Activated CD4-positive, alpha-beta T cell treated with anti-CD3 and anti-CD28 coated beads for 1 hour (primary cell): ENCODE measurements at places on chromosomes 11 and 22.

GRCh38 chr22:41094041-41094593 lies 1.7 kb downstream of the EP300 start:
- DNase-seq: no peak

DNA sequence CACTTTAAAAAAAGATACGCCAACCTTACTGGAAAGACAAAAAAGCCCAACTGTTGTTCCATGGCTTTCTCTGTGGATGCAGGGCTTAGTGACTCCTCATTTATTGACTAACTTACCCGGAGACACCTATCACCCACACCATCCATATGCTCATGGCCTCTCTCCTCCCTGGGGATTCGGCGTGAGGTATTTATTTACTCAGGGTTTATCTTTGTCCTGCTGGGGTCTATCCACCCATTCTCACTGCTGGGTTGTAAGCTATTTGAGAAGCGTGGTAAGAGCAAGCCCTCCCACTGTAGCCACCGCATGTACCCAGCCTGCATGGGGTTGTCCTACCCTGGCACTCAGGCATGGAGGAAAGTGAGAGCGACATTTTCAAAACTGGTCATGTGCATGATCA lies 93.6 kb downstream of the NELL1 start:
- no peak for DNase-seq

GRCh38 chr11:1925373-1926155 lies 6.1 kb downstream of the TNNT3 start:
- no peak for DNase-seq

GRCh38 chr11:33044285-33044756 lies 4.9 kb downstream of the TCP11L1 start:
- no peak for DNase-seq

GRCh38 chr11:118933486-118933885 lies 7.8 kb upstream of the BCL9L start:
- DNase-seq: no peak

- DNase-seq: no peak
These were observed 72.7 kb downstream of the MYO18B start for GRCh38 chr22:25814685-25815084.

- no peak for DNase-seq
These were observed 110.6 kb upstream of the SERPIND1 start for GRCh38 chr22:20663137-20663828.

- DNase-seq: no peak
These were observed 1.7 kb upstream of the CELSR1 start for GRCh38 chr22:46539169-46539568.

- DNase-seq: no peak
These were observed 8.0 kb upstream of the NUP160 start for GRCh38 chr11:47856186-47856585.

- DNase-seq: no peak
These were observed 171.5 kb upstream of the SYT13 start for GRCh38 chr11:45457649-45458048.

DNA sequence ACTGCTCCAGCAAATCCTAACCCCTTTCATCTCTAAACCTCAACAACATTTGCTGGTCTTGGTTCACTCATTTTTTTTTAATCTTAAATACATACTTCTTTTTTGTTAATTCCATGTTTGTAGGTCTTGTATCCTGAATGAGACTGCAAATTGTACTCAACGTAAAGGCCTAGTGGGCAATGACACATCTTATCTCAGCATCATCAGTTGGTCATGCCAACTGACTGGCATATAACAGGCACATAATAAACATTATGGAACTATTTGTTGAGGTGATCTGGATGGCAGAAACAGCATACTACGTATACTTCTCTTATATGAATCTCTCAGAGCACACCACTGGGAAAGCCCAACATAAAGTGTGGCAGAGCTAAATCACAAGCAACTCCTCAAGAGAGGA lies 116.7 kb downstream of the RBFOX2 start:
- DNase-seq: no peak

DNA sequence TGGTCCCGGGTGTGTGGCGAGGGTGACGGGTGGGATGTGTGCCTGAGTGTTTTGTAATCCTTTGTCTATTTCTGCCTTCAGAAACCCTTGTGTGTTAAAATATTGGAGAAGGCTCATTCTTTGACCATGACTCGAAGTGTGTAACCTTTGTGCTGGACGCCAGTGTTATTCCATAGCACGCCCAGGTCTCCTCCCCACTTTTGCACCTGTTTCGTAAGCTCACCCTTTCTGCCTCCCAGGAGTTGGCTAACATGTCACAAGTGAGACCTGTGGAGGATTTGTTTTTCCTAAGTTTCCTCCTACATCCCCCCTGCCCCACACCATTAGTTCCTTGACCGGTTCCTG lies 382 bp downstream of the C11orf54 start:
- DNase-seq: no peak

DNA sequence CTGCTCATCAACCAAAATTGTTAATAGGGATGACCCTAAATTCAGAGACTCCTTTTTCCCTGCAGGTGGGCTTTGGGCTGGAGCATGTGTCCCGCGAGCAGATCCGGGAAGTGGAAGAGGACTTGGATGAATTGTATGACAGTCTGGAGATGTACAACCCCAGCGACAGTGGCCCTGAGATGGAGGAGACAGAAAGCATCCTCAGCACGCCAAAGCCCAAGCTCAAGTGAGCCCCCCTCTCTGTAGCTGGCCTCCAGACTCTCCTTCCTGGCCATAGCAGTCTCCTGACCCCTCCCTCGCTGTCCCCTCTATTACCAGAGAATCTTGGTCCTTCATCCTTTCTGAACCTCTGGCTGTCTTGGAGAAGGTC lies 47.9 kb upstream of the RAB1B start:
- no peak for DNase-seq

GRCh38 chr11:24683583-24683982 lies 186.7 kb downstream of the LUZP2 start:
- DNase-seq: no peak

- no peak for DNase-seq
These were observed 9.0 kb upstream of the JAML start for GRCh38 chr11:118233850-118234249.

DNA sequence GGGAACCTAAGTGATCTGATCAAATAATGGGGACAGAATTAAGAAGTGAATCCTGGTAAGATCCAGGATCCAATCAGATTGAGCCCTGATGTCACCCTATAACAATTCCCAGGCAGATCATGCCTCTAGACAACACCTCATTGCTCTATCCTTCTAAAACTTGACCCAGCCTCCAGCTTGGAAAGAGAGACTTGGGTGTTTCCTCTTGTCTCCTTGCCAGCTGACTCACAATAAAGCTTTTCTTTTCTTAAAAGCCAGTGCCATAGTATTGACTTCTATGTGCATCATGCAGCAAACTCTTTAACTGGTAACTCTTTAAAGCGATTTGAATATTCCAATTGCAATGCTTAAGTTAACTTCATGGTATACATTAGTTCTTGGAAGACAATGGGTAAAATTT lies 109.6 kb upstream of the CHORDC1 start:
- no peak for DNase-seq

GRCh38 chr11:64894070-64894811 lies 15.8 kb upstream of the EHD1 start:
- peak; percentile 84 for DNase-seq

- DNase-seq: no peak
These were observed 232.9 kb downstream of the DLG2 start for GRCh38 chr11:85394283-85394682.

DNA sequence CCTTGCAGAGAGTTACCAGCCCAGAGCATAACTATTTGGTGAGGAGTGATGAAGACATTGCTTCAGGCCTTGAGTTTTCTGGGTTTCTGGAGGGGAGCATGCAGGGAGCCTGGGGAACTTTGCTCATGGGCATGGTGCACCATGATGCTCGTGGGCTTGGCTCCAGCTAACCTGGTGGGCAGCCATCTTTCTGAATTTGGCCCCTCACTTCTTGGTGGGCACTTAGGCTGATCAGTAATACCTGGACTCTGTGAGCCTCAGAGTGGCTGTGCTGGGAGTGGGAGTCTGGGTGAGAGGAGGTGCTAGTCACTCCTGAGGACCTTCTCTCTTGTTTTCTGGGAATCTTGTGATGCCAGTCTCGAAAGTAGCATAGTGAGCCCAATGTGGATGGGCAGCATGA lies 30.6 kb downstream of the AMPD3 start:
- DNase-seq: no peak

DNA sequence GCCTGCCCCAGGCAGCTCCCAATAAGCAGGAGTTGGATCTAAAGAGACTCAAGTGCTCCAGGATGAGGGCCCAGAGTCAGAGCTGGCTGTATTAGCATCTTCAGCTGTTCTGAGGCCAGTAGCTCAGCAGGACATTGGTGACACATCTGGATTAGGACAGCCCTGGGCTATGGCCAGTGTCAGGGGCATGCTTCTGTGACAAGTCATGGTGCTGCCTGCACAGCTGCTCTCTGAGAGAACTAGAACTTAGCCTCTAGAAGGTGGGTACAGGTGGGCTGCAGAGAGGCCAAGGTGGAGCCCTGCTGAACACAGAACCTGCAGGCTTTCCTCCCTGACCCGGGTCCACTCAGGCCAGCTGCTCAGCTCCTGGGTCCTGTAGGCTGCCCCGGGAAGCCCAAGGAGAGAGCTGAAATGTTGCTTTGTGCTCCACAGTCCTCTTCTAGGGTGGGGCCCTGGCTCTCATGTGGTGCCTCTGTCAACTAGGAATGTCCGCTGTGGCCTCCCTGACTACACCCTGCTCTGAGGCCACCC lies 426.9 kb downstream of the SOX6 start:
- DNase-seq: no peak

DNA sequence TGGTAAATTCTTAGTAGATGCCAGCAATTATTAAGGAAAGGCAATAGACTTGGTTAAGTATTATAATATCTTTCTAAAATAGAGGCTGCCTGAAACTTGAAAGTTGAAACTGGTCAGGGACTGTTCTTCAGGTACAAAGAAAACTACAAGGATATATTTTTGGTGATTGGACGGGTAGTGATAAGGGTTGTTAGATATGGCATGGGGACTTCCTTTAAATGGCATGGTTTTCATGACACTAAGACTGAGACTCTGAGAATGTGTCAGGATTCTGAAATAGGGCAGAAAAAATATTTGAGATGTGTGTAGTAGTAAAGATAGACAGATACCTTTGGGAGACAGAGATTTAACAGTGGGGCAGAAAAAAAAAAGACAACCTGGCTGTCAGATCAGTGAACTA lies 108.4 kb upstream of the SLC5A12 start:
- DNase-seq: no peak

DNA sequence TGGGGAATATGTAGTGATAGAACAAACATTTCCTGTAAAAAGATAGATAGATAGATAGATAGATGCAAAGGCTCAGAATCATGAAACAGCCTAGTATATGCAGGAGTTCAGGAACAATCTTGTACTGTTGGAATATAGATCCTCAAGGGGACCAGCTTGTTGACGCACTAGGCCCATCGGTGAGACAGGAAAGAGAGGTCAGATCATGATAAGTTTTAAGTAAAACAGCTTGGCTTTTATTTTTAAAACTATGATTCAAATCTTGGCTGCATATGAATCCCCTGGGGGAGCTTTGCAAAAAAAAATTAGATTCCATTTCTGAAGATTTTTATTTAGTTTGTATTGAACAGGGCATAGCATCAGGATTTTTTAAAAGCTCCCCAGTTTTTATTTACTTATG lies 185.8 kb downstream of the TRPC6 start:
- no peak for DNase-seq

DNA sequence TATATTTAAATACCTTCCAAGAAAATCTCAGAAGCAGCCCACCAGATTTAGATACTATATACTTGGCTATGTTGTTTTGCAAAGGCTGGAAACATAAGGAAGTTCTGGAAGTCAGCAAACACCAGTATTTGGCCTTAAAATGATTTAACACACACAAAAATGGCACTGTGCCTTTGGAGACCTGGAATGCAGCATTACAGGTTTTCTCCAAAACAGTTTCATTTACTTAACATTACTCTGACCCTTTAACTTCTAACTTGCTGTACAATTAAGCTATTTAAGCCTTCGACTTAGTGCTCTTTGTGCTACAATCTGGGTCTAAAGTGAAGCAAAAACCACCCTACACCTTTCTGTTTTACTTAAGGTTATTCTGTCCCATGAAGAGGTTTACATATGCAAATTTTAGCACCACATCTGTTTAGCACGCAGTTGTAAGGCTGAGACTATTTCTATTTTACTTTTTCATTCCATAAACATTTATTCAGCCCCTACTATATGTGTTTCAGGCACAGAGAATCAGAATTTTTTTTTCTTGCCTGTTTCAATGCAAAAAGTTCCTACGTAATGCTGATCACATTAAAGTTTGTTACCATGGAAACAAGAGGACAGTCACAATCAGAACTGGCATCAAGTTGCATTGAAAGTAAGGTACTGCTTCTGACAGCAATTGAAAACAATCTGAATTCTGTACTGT lies 70.3 kb downstream of the MAML2 start:
- no peak for DNase-seq

GRCh38 chr22:48705917-48706605 lies 1121.6 kb downstream of the BRD1 start:
- DNase-seq: no peak

GRCh38 chr11:76763573-76764346 lies 19.4 kb upstream of the TSKU start:
- DNase-seq: no peak

GRCh38 chr11:62273789-62274275 lies 3.9 kb downstream of the SCGB2A2 start:
- no peak for DNase-seq

DNA sequence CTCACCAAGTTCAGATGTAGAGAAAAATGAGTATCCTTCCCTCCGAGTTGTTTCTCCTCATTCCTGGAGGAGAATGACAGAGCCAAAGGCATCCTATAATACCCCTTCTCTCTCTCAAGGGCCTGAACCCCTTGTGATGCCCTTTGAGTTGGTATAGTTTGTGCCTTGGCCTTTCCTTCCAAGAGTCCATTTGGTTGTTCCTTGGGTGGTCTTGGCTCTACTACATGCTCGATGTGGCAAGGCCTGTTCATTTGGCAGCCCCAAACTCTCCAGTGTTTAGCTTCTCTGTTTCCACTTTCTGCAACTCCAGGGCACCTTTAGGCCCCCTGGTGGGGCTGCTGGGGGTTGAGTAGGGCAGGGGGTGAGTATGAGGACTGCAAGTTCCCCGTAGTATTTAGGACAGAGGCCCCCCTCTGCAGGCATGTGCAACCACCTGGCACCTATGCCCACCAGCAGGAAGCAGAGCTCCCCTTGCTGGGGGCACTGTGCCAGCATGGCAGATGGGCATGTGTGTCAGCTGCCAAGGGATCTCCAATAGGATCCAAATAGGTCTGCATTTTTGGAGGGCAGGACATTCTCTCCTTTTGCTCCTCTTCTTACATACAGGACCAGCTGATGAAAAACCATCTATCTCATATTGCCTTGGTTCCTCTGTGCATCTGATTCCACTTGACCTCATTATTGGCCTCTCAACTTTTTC lies 217.2 kb upstream of the CADM1 start:
- DNase-seq: no peak

GRCh38 chr11:34521265-34521664 lies 7.7 kb upstream of the ELF5 start:
- DNase-seq: no peak

GRCh38 chr22:29593923-29594322 lies 9.5 kb upstream of the NF2 start:
- no peak for DNase-seq
